ENCODE measurements at places on chromosomes 3 and 15.

DNA sequence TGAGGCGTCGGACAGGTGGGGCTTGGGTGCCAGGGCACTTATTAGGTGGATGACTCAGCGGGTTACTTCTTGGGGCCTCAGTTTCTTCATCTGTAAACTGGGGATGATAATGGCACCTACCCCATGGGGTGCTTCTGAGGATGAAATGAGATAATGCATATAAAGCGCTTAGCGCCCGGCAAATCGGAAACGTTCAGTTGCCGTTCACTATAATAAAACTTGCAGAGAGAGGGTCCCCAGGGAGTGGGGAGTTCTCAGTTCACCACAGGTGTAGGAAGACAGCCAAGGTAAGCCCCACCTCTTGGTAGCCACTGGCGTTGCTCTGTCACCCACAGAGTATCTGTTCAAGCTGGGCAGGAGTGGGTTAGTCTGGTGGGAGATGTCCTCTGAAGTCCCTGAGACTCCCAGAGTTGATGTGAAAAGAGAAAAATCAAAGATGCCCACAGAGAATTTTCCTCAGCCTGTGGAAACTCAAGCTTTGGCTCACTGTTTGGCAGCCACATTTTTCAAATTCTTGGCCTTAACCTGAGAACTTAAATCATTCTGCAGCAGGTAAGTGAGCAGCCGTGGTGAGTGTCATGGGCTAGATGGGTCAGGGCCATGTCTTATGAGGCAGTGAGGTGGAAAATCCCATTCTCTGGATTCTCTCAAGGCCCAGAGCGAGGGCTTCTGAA is 221.5 kb upstream of the BHLHE40 start:
- no peak for DNase-seq

GRCh38 chr3:195889870-195890295 is 18.5 kb downstream of the TNK2 start:
- peak; percentile 13 for DNase-seq

DNA sequence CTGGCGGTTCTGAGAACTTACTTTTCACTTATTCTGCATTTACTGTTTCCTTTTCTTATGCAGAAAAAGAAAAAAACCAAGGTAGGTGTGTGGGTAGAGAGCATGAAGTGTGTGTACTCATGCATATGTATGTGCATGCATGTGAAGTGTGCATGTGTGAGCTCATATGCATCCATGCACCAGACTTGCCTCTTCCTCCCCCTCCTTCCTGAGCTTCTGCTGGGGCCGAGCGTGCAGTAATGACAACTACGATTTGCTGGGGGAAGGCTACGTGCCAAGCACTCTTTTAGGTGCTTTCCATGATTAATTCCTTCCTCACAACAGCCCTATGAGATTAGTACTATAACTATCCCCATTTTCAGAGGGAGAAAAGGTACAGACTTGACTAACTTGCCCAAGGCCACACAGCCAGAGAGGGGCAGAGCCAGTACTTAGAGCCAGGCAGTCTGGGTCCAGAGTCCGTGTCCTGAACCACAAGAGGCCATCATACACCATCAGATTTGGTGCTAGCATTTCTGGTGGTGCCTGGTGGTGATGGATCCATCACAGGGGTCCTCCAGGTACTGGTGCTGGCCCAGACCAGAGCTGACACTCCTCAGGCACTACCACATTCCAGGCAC is 46.7 kb downstream of the CAPN3 start:
- DNase-seq: no peak

GRCh38 chr3:56677286-56677685 is 5.8 kb downstream of the TASOR start:
- DNase-seq: no peak

- DNase-seq: no peak
These were observed 44.0 kb downstream of the CHSY1 start for GRCh38 chr15:101207867-101208288.

- DNase-seq: no peak
These were observed 3.3 kb downstream of the DPPA2 start for GRCh38 chr3:109313061-109313460.
